Stimulated activated CD4-positive, alpha-beta T cell treated with anti-CD3 and anti-CD28 coated beads, Interleukin-1b, Interleukin-23, amount 100 ng/mL, for 1 hour (primary cell): ENCODE measurements at places on chromosomes 11 and 22.

DNA sequence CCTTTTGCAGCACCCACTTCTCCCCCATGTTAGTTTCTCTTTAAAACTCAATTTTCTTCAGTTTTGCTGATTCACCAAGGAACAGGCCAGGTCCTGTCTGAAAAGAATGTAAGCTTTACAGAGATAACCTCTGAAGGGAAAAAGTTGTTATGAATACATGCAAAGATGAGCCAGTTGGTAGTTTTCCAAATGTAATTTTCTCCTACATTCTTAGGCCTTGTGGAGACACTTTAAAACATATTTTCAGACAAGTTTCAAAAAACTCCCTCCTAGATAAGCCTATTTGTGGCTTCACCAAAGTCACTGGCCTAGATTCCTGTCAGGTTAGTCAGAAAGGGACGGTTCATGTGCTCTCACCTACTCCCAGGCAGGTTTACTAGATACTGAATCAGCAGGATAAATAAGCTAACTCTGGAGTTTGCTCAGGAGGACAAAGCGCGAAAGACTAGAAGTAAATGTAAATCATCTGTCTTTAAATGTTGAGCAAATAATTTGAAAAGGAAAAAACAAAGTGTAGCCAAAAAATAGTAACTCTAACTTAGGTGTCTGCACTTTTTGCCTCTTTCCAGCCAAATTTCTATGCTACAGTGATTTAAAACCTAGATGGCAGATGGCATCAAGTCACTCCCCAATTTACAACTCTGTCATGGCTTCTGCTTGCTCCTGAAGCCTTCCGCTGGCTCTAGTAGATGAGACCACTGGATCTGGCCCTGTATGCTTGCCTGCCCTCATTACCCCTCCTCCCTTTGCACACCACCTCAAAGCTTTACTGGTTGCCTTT, 4.9 kb upstream of the ATP6V1E1 start:
- no peak for DNase-seq

DNA sequence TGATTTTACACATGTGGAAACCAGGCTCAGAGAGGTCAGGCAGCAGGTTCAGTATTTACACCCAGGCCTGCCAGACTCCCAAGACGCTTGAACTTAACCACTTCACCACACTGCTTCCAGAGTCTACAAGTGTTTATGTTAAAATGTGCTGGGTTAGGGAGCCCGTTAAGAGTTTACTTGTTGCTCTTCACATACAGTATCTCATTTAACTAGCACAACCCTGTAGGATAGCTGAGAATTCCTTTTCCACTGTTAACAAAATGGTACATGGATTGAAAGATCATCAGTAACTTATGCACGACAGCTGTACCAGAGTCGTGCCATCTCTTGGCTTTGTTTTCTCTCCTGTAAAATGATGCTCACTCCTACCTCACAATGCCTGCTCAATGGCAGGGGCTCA, 2.9 kb downstream of the SMCO4 start:
- no peak for DNase-seq

DNA sequence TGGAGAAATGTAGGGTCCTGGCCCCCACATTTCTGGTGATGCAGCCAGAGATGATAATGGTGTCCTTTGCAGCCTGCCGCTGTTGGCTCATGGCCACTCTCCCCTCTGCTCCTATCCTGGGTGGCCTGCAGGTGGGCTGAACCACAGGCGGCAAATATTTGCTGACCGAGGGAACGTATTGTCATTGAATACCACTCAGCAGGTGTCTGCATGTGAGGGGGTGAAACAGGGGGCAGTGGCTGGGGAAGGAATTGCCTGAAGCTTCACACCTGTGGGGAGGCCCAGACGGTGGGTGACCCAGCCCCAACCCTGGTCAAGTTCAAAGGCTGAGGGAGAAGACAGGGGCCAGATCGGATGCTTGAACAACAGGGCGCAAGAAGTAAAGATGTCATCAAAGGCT, 73.3 kb upstream of the WNT11 start:
- no peak for DNase-seq

DNA sequence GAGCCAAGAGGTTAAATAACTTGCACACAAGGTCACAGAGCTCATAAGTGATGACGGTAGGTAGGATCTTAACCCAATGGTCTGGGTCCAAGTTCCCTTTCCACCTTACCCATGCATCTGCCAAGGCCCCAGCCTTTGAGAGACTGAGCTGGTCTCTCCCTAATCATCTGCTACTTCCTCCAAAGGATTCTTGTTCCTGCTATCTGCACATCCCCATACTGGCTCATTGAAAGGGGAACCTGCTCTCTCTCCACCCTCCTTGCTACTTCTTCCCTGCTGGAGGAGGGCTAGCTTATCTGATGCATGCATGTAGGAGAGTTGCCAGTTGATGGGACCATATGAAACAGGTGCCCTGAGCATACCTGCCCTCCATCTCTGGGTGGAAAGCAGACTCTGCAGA, 47.7 kb downstream of the COMMD9 start:
- no peak for DNase-seq
